Activated CD4-positive, alpha-beta T cell treated with anti-CD3 and anti-CD28 coated beads for 36 hours (primary cell): ENCODE measurements at places on chromosomes 16 and 17.
A peak's percentile ranks its signal among the peaks of the same experiment; 100 is the strongest.

DNA sequence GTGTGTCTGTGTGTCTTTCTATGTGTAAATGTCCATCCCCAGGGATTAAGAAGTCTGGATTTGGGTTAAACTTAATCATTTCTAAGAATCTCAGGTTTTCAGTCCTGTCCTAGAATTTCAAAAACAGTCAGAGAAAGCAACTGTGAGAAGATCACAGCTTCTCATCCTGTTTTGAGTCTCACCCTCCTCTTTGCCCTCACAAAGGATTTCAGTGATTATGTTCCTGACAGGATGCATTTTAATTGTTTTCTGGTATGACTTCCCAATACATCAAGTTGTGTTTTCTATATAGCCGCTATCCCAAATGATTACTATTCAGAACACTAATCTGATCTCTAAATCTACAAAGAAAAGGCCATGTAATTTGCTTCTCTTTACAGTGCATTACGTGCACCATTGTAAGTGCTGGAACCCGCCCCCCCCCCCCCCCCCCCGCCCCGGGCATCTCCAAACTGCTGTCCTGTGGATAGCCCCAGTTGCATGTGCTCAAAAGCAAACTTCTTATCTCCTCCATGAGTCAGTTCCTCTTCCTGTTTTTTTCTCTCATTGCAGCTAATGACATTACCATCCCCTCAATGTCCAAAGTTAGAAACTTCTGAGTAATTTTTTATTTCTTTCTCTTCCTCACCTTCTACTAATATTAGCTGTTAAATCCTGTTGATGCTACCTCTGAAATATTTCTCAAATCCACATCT lies 73.9 kb downstream of the CDH13 start:
- peaks cover 10% of the 10 kb centered on the region for H3K27me3 ChIP-seq
- H3K36me3 ChIP-seq: no peaks in the 10 kb centered on the region
- H3K27ac ChIP-seq: no peak overlapping the region
- peaks cover 8% of the 10 kb centered on the region for H3K4me1 ChIP-seq
- DNase-seq: no peak
- no peak overlapping the region for H3K4me3 ChIP-seq

GRCh38 chr16:69402439-69402838 lies 16.6 kb upstream of the TERF2 start:
- no peaks in the 10 kb centered on the region for H3K27me3 ChIP-seq
- no peak overlapping the region for H3K4me3 ChIP-seq
- peaks cover 17% of the 10 kb centered on the region for H3K4me1 ChIP-seq
- H3K27ac ChIP-seq: no peak overlapping the region

- no peak overlapping the region for H3K27ac ChIP-seq
- no peaks in the 10 kb centered on the region for H3K36me3 ChIP-seq
- H3K27me3 ChIP-seq: peaks cover 32% of the 10 kb centered on the region
Observed at GRCh38 chr17:57957886-57958285, 2.7 kb upstream of the CUEDC1 start.

DNA sequence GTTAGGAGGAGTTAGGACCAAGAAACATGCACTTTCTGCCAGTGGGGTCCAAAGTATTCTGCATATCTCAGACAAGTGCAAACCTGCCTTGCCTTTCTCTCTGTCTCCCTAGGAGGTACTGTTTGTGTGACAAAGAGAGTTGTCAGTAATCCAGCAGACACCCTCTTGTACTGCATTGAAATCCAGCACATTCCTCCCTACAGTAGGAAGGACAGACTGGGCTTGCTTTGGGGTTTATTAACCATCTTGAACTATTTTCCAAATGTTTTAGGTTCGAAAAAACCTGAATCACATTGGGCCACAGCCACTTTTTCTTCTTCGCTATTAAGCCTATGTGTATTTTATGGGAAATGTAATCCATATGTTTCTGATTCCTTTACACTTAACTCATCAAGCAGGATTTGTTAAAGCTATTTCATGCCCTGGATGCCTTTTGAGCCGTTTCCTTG lies 204.2 kb upstream of the KCNJ16 start:
- no peaks in the 10 kb centered on the region for H3K4me1 ChIP-seq
- H3K27me3 ChIP-seq: peaks cover 1% of the 10 kb centered on the region
- H3K4me3 ChIP-seq: no peak overlapping the region
- no peaks in the 10 kb centered on the region for H3K36me3 ChIP-seq
- no peak overlapping the region for H3K27ac ChIP-seq
- DNase-seq: no peak

- DNase-seq: no peak
- H3K27me3 ChIP-seq: no peaks in the 10 kb centered on the region
- H3K4me3 ChIP-seq: no peak overlapping the region
- H3K27ac ChIP-seq: no peak overlapping the region
Observed at GRCh38 chr17:3739422-3740124, 15.9 kb downstream of the HASPIN start.

DNA sequence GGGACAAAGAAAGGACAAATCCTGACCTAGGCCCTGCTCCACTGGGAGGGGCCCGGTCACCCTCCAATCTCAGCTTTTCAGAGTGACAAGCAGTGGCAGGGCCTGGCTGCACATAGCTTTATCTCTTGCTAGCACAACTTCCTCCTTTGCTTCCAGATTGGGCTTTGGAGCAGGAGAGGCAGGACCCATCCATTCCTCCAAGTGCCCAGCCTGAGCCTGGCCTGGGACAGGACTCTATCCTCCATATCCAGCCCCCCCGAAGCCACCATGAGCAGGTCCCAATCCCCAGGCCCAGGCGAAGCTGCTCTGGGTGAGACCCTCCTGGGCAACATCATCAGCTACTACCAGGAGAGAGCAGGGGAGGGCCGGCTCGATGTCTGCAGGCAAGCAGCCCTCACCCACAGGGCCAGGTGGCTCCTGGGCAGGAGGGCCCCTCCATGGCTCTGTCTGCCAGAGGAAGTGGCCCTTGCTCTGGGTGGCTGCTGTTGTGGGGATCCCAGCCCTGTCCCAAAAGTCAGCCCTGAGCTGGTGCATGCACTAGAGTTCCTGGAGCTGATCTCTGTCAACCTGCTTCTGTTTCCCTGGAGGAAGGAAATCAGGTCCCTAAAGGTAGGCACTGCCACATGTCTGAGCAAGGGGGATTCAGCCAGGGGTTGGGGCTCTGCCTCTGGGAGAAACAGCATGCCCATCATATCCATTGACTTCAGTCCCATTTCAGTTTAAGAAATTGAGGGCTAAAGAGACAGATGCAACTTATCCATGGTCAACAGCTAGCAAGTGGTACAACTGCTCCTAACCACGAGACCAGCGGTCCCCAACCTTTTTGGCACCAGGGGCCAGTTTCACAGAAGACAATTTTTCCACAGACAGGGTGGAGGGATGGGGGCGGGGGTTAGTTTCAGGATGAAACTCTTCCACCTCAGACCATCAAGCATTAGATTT lies 58.9 kb downstream of the TK2 start:
- no peaks in the 10 kb centered on the region for H3K36me3 ChIP-seq
- peak; percentile 4 for DNase-seq
- no peak overlapping the region for H3K4me3 ChIP-seq

- no peak overlapping the region for H3K4me3 ChIP-seq
- no peaks in the 10 kb centered on the region for H3K4me1 ChIP-seq
- no peak for DNase-seq
- H3K27ac ChIP-seq: no peak overlapping the region
- no peaks in the 10 kb centered on the region for H3K27me3 ChIP-seq
Observed at GRCh38 chr17:8806253-8806925, 7.2 kb upstream of the MFSD6L start.

GRCh38 chr16:86990451-86990850 lies 326.7 kb downstream of the C16orf95 start:
- H3K4me1 ChIP-seq: peaks cover 2% of the 10 kb centered on the region
- no peaks in the 10 kb centered on the region for H3K36me3 ChIP-seq
- H3K27me3 ChIP-seq: peaks cover 19% of the 10 kb centered on the region
- H3K4me3 ChIP-seq: no peak overlapping the region
- no peak overlapping the region for H3K27ac ChIP-seq

DNA sequence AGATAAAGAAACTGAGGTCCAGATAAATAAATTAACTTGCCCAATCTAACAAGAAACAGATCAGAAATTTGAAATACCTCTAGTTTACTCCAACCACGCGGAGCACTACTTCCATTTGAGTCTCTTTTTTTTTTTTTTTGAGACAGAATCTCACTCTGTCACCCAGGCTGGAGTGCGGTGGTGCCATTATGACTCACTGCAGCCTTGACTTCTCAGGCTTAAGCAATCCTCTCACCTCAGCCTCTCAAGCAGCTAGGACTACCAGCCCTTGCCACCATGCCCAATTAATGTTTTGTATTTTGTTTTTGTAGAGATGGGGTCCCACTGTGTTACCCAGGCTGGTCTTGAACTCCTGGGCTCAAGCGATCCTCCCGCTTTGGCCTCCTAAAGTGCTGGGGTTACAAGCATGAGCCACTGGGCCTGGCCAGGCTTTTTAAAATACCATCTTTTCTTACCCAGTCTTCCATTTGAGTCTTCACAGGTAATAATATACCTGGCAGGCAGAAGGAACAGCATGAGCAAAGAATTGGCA lies 3.3 kb upstream of the NACA2 start:
- peak; percentile 9 for DNase-seq
- peaks cover 9% of the 10 kb centered on the region for H3K27me3 ChIP-seq
- no peaks in the 10 kb centered on the region for H3K36me3 ChIP-seq
- no peak overlapping the region for H3K27ac ChIP-seq
- H3K4me1 ChIP-seq: no peaks in the 10 kb centered on the region

DNA sequence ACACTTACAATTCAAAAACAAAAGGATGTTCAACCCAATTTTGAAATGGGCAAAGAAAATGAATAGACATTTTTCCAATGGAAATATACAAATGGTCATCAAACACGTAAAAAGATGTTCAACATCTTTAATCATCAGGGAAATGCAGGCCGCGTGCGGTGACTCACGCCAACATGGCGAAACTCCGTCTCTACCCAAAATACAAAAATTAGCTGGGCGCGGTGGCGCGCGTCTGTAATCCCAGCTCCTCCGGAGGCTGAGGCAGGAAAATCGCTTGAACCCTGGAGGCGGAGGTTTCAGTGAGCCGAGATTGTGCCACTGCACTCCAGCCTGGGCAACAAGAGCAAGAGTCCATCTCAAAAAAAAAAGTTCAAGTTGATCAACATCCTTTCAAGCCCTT lies 1.8 kb upstream of the CLUAP1 start:
- H3K27me3 ChIP-seq: no peaks in the 10 kb centered on the region
- H3K27ac ChIP-seq: no peak overlapping the region
- peaks cover 1% of the 10 kb centered on the region for H3K36me3 ChIP-seq
- no peak overlapping the region for H3K4me3 ChIP-seq
- DNase-seq: no peak
- peaks cover 38% of the 10 kb centered on the region for H3K4me1 ChIP-seq

- H3K27me3 ChIP-seq: no peaks in the 10 kb centered on the region
- no peaks in the 10 kb centered on the region for H3K36me3 ChIP-seq
- H3K27ac ChIP-seq: no peak overlapping the region
Observed at GRCh38 chr17:9998060-9998459, 93.0 kb upstream of the RCVRN start.

DNA sequence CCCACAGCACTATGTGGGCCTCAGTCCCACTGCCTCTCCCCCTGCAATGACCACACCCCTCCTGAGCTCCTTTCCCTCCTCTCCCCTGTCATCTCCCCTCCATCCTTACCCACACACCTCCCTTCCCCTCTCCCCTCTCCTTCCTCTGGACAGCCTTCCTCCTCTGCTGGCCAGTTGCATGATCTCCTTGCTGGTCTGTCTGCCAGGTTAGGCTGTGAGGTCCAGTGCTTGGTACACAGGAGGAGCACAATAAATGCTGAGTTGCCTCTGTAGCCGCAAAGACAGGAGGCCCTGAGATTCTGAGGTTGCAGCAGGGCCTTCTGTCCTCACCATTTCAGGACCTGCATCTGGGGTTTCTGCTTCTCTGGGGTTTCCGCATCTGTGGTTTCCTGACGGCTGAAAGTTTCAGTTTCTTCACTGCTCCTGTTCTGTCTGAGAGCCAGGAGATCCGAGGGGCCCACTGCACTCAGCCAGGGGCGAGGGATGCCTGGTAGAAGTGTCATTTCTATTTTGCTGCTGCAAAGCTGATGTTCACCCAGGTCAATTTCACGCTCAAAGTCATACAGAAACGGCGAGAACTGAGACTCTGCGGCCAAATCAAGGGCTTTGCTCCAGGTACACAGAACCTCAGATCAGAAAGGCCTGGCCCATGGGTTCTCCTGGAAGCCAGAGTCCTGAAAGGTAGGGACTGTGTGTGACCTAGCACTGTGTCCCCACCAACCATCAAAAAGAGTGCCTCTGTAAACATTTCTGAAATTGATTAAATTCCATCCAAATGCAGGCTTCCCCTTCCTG lies 4.6 kb upstream of the SLC12A3 start:
- DNase-seq: peak; percentile 57
- H3K4me3 ChIP-seq: peak overlapping the region; percentile 18
- H3K4me1 ChIP-seq: peaks cover 24% of the 10 kb centered on the region
- H3K36me3 ChIP-seq: no peaks in the 10 kb centered on the region
- H3K27ac ChIP-seq: peak overlapping the region; percentile 51
- H3K27me3 ChIP-seq: no peaks in the 10 kb centered on the region

DNA sequence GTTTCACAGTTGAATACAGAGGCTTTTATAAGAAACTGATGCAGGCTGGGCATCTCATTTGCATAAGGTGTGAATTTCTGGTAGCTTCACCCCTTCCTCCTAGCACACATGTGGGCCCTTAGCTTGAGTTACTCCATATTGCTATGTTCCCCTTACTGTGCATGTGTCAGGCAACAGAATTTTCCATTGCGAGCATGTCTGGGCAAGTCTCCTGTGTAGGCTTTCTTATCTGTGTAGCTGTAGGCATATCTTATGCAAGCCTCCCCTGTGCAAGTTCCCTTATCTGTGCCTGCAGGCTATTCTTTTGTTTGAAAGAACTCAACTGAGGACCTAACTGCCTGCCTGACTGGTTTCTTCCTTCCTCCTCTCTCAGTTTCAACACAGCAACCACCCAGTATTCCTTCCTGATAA lies 597.4 kb upstream of the CDH5 start:
- DNase-seq: no peak
- peaks cover 4% of the 10 kb centered on the region for H3K27me3 ChIP-seq
- H3K4me3 ChIP-seq: no peak overlapping the region
- H3K27ac ChIP-seq: no peak overlapping the region

DNA sequence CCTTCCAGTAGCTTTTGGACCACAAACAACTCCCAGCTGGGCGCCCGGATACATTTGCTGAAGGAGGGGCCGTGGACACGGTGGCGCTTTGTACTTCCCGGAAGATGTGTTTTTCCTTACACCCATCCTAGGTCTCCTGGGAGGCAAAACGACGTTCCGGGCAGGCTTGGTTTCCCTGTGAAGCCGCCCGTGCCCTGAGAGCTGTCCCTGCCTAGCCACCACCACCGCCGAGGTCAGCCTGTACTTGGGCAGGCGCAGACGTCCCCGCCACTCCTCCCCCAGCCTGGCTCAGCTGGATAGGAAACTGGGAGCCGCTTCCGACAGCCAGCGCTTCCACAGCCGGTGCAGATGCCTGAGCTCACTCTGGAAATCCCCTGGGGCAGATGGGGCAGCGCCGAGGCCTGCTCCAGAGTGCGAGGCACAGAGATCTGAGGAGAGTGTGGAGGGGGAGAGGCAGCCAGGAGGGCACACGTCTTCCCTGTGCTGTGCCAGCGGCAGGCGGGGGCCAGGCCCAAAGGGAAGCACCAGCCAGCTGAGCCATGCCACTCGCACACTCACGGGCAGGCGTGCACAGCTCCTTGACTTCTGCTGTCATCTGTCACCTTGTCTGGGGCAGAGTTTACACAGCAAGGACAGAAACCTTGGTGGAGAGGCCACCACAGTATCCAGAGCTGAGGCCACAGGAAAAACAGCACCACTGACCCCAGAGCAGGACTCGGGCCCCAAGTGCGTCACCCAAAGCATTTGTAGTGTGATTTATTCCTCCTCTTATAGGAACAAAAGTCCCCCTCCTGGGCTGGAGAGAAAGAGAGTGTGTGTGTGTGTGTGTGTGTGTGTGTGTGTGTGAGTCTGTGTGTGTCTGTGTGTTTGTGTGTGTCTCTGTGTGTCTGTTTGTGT lies 3.0 kb downstream of the RHBDF2 start:
- H3K27ac ChIP-seq: peak overlapping the region; percentile 13
- H3K36me3 ChIP-seq: peaks cover 2% of the 10 kb centered on the region
- no peak overlapping the region for H3K4me3 ChIP-seq
- H3K4me1 ChIP-seq: peaks cover 37% of the 10 kb centered on the region
- H3K27me3 ChIP-seq: no peaks in the 10 kb centered on the region
